ENCODE measurements at places on chromosomes 5 and 9.

DNA sequence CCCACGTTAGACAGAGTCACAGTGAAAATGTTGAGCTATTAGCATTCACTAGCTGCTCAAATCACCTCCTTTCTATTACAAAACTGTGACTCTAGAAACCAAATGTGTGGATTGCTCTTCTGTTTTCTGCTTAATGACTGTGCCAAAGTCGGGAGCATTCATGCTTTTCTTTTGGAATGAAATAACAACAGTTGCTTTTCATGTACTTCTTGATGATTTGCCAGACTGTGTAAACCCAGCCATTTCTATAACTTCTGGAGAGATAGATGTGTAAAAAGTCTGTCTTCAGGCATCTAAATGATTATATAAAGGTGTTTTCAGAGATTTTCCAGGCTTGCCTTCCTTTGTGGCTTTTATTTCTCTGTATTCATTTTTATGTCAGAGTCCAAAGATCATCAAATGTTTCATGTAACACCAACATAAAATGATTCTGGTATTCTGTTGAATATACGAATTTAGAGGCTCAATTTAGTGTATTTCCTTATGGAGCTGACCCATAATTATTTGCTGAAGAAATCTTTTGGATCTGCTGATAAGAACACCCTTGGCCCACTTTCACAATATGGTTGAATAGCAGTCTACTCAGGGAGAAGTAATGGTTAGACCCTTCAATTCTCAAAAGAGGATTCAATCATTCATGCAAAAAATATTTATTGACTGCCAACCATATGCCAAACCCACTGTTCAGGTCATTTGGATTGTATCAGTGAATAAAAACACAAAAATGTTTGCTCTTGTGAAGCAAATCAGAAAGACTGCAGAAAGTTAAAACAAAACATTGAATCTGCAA is 581.2 kb downstream of the CDH18 start:
- no peak for DNase-seq

GRCh38 chr5:34791761-34792244 is 47.2 kb upstream of the TTC23L start:
- no peak for DNase-seq

DNA sequence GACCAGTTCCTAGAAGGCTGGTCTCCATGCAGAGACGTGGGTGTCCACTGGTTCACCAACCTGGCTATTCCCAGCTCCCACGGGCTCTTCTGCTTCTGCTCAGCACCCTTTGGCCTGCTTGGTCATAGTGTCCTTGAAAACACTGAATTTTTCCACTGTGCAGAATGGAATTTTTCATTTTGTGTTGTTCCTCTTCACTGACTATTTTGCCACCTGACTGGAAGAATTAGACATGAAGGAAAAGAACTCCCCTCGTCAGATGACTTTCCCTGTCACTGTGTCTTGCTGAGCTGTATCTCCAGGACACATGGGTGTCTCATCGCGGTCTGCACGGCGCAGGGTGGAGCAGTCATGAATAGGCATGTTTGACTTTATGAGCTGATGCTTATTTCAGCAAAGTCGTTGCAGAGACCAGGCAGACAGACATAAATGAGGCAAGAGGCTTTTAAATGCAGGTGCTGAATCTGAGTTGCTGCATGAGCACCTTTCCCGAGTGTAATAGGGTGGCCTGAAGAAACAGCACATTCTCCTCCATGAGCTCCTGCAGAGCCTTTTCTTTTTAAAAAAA is 50.2 kb upstream of the SEMA4D start:
- no peak for DNase-seq

DNA sequence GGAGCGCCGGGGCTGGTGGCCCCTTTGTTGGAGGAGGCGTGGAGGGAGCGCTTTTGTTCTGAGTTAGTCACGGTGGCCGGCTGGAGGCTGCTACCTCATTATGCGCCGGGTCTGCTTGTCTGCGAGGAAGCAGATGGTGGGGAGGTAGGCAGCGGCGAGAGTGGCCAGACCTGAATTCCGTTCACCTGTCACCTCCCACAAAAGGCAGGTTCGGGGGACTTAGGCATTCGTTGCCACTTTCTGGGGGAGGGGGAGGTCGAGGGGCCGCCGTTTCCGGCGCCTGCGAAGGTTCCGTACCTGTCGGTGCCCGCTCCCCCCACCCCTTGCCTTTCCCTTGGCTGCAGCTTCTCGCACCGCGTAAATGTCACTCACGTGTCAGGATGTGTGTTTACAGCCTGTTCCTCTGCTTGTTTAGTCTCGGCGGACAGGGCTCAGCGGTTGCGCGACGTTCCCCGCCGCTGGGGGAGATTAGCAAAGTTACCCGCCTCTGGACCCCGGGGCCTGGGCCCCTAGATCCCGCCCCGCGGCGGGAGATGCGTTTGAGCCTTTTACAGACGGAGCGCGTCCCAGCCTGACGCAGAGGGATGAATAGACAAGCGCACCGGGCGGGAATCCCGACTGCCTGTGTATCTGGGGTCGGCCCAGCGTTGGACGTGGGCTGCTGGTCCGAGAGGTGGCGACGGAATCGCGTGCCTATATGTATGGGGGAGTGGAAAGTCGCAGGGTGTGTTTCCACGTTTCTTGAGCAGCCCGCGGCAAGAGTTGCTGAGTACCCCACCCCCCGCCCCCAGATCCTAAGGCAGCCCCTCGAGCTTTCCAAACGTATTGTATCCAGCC is 2.7 kb upstream of the LHX2 start:
- no peak for DNase-seq

GRCh38 chr9:92426501-92427145 is 2.4 kb upstream of the OMD start:
- no peak for DNase-seq

DNA sequence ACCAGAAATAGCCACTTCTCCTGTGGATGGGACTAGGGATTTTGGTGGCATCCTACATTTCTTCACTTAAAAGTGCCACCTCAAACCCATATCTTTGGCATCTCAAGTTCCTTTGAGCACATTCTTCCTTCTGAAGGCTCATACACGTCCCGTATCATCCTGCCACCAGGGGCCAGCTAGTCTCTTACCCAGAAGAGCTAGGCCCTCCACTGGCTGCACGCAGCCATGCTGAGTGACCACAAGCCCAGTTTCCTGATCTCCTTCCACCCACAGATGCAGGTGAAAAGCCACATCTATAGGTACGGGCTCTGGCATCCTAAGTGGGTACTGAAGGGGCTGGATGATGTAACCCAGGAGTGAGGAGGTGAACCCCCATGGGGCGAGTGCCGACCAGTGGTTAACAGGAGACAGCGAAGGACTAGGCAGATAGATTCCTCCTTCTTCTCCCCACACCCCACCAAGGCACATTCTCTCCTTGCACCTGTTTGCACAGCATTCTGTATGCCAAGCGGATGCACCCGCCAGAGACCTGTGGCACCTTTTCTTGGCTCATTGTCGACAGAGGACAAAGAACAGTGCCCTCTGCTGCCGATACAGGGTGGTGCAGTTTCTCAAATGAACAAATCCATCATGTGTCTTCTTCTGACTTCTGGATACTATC is 14.4 kb upstream of the SCGB3A1 start:
- peak; percentile 40 for DNase-seq

- no peak for DNase-seq
Observed at GRCh38 chr5:73691302-73692080, 65.5 kb downstream of the ARHGEF28 start.

DNA sequence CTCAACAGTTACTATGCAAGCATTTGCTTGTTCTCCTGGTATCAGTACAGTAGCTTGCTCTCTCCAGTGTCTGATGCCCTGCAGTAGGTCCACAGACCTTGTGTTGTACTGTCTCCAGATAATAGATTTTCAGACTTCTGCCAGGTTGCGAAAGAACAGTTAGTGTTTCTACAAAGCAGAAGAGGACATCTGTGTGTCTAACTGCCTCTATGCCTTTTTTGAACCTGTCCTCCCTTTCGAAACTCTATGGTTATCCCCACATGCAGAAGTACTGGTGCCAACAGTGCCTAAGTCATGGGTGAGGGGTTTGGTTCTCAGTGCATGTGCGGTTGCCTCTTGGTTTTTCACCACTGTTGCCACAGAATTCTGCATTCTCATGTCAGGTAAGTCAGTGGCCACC is 45.9 kb downstream of the KCNN2 start:
- no peak for DNase-seq

- DNase-seq, result no peak
Observed at GRCh38 chr5:116380621-116381020, 194.0 kb downstream of the SEMA6A start.

GRCh38 chr9:113579283-113580040 is 115.9 kb downstream of the RGS3 start:
- DNase-seq, result peak; percentile 82

- no peak for DNase-seq
Observed at GRCh38 chr5:32251871-32252458, 60.8 kb downstream of the MTMR12 start.

GRCh38 chr5:31161781-31162181 is 31.7 kb upstream of the CDH6 start:
- DNase-seq, result no peak

- DNase-seq, result no peak
Observed at GRCh38 chr9:137187386-137187785, 974 bp downstream of the ANAPC2 start.

DNA sequence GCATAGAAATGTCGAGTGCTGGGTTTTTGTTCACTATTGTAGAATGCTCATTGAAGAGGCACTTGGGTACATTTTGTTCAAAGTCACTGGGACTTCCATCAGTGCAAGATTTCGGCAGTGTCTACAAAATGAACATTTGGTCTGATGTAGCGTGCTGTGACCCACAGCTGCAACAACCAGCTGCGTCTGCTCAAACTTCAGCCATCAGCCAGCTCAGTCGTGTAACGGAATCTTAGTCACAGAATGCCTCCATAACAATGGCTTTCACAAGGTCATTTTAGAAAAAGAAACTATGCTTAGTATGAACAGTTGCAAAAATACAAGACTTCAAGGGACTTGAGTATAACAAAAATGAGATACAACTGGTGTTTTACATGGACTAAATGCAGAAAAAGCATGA is 828.1 kb upstream of the GRAMD2B start:
- no peak for DNase-seq

- DNase-seq, result no peak
Observed at GRCh38 chr5:40844565-40844964, 3.4 kb downstream of the CARD6 start.

GRCh38 chr9:132552041-132552440 is 30.4 kb upstream of the BARHL1 start:
- DNase-seq, result no peak

DNA sequence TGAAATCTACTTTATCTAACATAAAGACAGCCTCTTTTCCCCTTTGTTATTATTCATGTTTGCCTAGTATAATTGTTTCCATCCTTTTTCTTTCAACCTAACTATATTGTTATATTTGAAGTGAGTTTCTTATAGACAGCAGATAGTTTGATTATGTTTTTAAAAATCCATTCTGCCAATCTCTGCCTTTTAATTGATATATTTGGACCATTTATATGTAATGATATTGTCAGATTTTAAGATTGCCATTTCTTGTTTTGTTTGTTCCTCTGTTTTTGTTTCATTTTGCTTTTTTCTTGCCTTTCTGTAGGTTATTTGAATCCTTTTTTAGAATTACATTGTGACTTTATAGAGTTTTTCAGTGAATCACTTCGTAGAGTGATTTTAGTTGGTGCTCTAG is 74.8 kb upstream of the TMEM171 start:
- no peak for DNase-seq

DNA sequence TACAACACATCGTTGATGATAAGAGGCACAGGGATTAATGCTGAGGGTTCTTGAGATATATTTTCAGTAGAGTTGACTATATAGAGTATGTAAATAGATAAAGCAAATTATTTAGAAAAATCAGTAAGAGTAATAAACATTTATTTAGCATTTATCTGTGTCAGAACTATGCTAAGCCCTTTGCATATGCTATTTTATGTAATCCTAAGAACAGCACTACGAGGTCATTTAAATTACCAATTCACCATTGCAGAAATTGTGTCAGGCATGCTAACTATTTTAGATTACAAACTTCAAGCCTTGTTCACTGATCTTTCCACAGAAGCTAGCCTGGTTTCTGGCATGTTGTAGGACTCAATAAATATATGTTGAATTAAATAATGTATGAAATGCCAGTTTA is 20.4 kb upstream of the REEP2 start:
- DNase-seq, result no peak

- DNase-seq, result no peak
Observed at GRCh38 chr9:89305868-89306267, 5.1 kb upstream of the CKS2 start.

- peak; percentile 34 for DNase-seq
Observed at GRCh38 chr5:60256546-60256945, 363.0 kb upstream of the PDE4D start.

DNA sequence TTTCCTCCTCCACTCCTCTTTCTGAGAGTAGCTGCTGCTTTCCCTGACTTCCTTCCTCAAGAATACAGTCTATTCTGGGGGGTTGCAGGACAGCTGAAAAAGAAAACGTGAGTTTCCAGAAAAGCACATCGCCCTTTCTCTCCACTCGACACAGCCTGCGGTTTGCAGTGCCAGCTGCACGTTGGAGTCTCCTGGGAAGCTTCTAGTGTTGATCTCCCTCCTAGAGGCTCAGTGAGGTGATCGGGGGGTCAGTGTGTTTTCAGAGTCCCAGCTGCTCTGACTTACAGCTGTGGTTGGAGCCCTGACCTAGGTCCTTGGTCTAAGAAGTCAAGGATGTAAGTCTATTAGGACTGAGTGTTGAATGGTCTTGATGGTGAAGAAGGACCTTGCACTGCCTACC is 25.0 kb upstream of the SUSD3 start:
- no peak for DNase-seq

DNA sequence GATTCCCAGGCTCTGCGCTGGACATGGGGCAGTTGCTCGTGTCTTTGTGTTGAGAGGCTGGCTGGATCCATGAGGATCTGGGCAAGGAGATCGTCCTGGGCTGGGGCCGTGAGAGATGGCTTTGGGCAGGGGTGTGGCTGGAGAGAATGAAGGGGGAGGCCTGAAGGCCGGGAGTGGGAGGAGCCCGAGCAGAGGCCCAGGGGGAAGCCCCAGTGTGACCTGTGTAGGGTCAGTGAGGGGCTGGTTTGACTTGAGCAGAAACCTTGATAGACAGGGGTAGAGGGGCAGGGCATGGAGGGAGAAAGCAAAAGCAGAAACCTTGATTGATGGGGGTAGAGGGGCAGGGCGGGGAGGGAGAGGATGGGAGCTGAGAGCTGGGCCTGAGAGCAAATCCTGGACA is 54.4 kb upstream of the ASS1 start:
- DNase-seq, result no peak

- no peak for DNase-seq
Observed at GRCh38 chr9:73037613-73038012, 84.8 kb upstream of the ALDH1A1 start.

DNA sequence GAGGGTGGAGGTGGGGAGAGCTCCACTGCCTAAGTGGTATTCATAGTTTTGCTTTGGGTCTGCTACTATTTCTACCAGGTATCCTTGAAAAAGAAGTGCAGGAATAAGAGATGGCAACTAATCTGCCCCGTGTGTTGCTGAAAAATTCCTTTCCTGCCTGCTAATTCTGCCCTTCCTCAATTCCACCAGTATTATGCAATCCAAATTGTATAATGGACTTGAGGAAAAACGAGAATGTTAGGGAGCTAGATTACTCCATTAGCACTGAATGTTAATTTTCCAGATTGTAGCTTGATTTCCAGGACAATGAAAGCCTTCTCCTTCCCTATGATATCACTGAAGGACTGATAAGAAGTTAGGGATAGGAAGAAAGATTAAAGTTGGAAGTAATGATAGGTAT is 16.9 kb downstream of the ADAM19 start:
- no peak for DNase-seq

GRCh38 chr9:95297760-95298159 is 19.7 kb downstream of the FANCC start:
- DNase-seq, result no peak

GRCh38 chr5:176725521-176726280 is 78.4 kb downstream of the TSPAN17 start:
- no peak for DNase-seq

Measured in inflammatory macrophage (primary cell).